Activated T-cell treated with anti-CD3 and anti-CD28 coated beads for 48 hours (primary cell): ENCODE measurements at places on chromosomes 4 and X.

DNA sequence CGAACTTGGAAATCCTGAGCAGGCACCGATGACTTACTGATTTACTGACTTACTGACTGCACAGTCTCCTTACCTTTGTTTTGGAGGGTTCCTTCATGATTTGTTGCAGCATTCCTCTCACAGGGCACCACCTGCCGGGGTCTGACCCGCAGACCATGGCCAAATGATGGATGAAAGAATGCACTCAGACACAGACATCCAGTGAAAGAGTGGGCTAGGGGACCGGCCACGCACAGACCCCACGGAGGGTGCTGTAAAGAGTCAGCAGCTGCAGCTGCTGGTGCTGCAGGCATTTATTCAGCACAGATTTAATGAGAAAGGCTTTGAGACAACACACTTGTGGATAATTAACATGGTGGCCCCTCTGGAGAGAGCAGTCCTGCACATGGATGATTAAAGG lies 3.4 kb downstream of the MAGEB5 start:
- no peak for DNase-seq

DNA sequence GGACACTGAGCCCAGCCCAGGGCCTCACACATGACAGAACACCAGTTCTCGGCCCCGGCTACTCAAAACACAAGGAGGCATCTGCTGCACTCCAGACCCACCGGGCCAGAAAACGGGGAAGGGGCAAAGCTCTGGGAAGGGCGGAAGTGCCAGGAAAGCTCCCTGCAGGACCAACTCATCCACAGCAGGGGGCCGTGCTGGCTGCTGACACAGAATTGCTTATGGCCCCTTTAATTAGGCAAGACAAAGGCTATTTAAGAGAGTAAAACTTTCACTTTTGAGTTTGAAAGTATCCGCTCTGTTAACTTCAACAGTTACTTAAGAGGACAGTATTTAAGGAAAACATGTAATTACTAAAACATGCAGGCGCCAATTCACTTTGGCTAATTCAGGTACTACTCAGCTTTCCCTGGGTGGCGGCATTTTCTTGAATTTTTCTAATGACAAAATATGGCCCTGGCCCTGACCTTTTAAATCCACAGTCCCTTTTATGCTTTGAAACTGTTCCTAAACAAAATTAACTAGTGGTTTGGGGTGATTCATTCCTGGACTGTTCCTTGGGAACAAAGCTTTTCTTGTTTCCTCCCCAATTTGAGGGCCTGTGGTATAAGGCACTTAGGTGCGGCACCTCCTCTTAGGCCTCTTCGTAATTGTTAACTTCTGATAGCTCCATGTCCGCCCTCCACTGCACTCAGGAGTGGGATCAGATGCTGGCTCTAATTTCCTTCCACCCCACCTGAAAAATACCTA lies 40.4 kb downstream of the NSG1 start:
- no peak for DNase-seq

DNA sequence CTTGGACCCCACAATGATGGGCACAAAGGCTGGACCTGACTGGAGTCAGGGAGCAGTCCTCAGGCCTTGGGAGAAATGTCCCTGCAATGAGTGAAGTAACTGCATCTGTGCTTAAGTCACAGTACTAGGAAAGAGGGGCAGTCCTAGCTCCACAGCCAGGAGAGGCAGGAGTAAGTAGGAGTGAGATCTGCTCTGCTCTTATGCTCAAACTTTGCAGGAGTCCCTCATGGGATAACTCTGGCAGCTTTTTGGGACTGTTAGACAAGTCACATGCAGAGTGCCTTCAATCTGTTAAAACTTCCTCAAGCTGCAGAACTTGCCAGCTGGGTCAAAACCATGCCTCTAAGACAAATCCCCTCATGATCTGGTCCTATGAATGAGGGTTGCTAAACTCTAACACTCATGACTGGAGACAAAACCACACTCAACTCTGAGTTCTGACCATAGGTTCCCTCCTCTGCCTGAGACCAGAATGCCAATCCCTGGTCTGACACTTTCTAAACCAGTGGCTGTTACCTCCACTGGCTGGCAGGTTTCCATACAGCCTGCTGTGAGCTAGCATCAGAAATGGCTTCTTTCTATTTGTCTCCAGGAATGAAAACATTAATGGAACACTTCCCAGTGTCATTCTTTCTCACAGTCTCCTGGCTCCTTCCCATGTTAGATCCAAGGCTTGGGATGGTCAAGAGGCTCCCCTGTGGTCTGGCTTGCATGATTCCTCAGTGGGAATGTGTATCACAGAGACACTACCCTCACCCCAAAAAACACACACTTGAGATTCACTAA lies 819.3 kb downstream of the PCDH7 start:
- DNase-seq = no peak

DNA sequence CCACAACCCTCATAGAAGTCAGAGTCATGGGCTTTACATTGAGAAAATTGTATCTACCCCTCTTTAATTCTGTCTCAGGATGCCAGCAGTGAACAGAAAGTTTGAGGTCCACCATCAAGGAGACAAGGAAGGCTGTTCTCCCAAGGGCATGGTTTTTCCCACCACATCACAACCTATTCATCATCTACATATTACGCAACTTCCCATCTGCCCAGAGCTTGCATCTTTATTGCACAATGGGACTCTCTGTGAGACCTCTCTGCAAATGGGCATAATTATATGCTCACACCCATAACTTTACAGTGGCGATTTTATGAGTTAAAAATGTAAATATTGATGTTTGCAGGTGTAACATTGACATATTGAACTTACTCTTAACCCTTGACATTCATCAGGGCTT lies 38.9 kb downstream of the PAGE2 start:
- DNase-seq = no peak

DNA sequence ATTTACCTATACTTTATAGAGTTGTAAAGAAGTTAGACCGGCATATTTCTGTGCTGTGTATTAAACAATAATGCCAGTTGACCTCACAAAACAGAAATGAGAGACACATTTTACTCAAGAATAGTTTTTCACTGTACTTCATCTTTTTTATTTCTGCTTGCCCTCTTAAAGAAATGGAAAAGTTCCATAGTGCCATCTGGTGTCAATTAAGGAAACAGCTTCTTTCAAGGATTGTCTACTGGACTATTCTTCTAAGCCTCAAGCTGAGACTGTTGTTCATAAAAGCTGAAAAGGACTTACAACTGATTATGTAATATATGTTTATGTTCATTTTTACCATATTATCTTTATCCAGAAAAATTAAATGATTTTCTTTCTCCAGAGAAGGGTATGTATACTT lies 1523.7 kb downstream of the ARAP2 start:
- no peak for DNase-seq

DNA sequence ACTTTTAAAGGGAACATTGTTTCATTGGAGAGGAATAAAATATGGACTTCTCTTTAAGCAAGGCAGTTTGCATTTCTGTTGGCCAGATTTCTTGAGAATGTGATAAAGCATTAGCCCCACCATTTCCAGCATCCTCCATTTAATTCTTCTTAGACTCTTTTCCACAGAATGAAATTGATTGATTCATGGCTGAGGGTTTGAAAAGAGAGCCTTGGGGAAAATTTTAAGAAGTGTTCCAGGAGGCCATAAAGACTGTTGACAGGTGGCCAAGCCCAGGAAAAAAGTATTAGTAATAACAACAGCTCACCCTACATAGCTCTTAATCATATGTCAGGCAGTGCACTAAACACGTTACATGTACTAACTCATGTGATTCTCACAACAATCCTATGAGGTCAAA lies 53.4 kb downstream of the SHROOM3 start:
- DNase-seq = no peak

DNA sequence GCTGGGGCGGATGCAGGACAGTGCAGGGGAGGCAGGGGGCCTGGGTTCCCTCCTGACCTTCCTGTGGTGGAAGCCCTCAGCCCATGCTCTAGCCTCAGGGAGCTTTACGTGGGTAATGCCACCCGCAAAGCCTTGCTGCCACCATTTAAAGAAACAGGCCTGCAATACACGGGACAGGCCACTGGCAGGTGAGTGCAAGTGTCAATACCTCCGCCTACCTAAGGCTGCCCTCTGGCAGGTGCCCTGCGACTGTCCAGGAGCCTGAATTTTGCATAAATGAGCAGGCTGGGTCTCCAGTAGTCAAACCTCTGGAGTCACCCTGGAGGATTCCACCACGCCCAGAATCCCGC lies 5.9 kb downstream of the CRMP1 start:
- no peak for DNase-seq

- DNase-seq = no peak
Observed at GRCh38 chrX:53587795-53588420, 98.6 kb downstream of the HUWE1 start.

DNA sequence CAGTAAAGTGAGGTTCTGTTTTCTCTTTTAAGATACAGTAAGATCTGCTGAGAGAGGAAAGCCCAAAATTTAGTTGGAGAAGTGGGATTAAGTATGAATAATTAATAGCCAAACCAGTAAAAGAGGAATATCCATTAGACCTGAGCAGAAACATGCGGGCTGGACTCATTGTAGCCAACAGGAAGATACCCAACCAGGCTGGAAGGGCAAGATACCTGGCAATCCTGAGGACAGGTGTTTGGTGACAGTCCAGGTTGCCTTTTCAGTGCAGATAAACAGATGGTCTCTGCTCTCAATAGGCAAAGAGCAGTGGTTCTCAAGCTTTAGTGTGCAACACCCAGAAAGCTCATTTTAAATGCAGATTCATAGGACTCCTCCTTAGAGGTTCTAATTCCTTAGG lies 980.8 kb upstream of the GRID2 start:
- DNase-seq = no peak

- DNase-seq = no peak
Observed at GRCh38 chr4:164138521-164138920, 615.4 kb upstream of the SMIM31 start.

DNA sequence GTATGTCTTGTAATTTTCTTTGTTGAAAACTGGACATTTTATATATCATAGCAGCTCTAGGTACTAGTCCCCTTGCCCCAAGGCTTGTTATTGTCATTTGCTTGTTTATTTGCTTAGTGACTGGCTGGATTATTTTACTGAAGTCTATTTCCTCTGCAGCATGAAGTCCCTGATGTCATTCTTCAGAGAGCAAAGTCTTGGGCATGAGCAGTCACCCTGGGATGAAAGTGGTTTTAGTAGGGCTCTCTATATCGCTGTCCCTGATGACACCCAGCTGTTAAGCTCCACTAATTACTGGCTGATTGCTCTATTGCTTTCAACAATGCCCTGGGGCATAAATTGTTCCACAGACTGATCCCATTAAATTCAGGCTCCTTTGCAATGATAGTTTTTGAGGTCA lies 113.5 kb upstream of the USP9X start:
- no peak for DNase-seq

DNA sequence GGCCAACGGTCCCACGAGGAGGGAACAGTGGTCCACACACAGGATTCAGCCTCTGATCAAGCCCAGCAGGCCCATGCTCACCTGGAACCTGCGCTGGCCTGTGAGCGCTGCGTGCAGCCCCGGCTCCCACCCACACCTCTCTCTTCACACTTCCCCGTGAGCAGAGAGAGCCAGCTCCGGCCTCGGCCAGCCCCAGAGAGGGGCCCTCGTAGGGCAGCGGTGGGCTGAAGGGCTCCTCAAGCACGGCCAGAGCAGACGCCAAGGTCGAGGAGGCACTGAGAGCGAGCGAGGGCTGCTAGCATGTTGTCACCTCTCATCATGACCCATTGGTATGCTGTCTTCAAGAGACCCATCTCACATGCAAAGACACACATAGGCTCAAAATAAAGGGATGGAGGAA lies 83.0 kb upstream of the FMR1 start:
- DNase-seq = no peak

- DNase-seq = no peak
Observed at GRCh38 chr4:153764601-153765368, 5.0 kb upstream of the RNF175 start.

DNA sequence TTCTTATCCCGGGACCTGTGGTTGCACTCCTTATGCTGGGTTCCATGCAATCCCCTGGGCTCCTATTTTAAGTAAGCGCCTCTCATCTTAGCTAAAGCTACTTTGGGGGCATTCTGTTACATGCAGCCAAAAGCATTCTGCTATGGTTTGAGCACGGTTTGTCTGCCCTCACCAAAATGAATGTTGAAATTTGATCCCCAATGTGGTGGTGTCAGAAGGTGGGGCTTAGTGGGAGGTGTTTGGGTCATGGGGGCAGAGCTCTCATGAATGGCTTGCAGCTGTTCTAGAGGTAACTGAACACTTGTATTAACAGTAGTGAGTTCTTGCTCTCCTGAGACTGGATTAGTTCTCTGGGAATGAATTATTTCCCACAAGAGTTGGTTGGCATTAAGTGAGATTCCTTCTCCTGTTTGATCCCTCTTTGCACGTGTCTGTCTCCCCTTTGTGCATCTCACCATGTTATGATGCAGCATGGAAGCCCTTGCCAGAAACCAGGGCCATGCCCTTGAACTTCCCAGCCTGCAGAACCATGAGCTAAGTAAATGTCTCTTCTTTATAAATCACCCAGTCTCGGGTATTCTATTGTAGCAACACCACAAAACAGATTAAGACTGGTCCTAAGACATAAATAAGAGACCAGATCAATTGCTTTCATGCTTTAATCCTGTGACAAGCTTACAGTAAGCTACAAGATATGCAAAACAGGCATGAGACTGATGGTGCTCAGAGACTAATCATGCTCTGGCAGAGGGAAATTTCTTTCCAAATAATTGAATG lies 141.8 kb downstream of the TSPAN5 start:
- no peak for DNase-seq

GRCh38 chr4:77703666-77704065 lies 98.0 kb downstream of the CXCL13 start:
- no peak for DNase-seq

- no peak for DNase-seq
Observed at GRCh38 chr4:37245391-37245954, 930 bp downstream of the NWD2 start.

DNA sequence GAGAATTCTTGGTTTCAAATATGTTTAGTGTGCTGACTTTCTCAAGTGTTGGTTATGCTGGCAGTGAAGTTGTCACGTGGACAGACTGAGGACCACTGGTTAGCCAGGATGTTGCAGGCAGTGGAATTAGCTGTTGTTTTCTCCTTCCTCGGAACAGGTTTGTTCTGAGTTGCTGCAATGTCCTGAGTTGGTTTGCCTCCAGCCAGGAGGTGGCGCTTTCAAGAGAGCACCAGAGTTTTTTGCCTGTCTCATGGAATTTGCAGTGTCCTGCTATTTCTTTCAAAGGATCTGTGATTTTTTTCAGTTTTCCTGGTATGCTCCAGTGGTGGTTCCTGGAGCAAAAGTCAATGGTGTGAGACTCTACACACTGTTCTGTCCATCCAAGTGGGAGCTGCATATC lies 158.1 kb upstream of the CXorf66 start:
- no peak for DNase-seq

DNA sequence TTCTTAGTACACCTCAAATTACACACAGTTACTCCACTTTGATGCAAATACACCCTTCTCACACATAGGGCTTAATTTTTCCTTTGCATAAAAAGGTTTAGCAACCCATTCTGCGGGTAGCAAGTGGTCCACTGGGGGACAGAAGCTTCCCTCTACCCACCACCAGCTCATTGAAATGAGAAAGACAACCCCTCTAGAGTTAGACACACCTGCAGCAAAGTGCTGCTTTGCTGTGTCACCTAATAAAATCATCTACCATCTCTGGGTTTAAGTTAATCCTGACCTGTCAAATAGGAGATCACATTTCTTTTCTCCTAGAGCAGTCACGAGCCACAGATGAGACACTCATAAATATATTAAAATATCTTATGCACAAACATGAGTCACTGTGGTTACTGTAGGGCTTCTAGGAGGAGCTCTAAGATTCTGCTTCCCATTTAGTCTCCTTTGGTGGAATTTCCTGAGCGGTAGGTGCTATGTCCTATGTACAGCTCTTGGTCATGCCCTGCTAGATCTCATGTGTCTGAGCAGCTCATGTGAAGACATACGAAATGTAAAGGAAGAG lies 11.9 kb downstream of the BMX start:
- DNase-seq = no peak
